Mesendoderm (in vitro differentiated cells): ENCODE measurements at places on chromosomes 4 and X.

- peak; percentile 40 for DNase-seq
Measured at GRCh38 chrX:132592880-132593279, 104.0 kb upstream of the MBNL3 start.

DNA sequence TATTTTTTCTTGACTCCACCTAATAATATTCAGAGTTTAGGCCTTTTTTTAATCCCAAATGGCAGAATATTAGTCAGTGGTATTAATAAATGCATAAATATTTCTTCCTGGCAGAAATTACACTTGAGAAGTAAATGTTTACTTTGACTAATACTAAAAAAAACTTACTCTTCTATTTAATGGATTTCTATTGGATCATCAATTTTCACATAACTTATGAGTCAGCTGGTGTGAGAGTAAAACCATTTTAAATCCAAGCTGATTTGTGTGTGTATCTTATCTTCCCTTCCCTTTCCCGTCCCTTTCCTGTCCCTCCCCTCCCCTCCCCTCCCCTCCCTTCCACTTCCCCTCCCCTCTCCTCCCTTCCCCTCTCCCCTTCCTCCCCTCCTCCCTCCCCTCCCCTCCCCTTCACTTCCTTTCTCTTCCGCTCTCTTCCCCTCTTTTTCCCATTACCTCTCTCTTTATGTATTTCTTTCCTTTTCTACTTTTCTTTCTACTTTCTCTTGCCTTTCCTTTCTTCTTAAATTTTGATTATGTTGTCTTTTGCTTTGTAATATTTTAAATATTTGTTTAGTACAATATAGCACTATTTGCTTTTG lies 630.1 kb upstream of the EPHA5 start:
- DNase-seq: no peak

- DNase-seq: peak; percentile 85
Measured at GRCh38 chr4:107719207-107719921, 670 bp downstream of the PAPSS1 start.

- DNase-seq: peak; percentile 76
Measured at GRCh38 chr4:168475745-168476144, 4.5 kb downstream of the DDX60L start.

GRCh38 chrX:31063114-31063513 lies 8.7 kb downstream of the FTHL17 start:
- no peak for DNase-seq

GRCh38 chr4:6372649-6373525 lies 99.5 kb downstream of the PPP2R2C start:
- DNase-seq: peak; percentile 82

- no peak for DNase-seq
Measured at GRCh38 chr4:2852481-2852921, 8.9 kb downstream of the ADD1 start.

DNA sequence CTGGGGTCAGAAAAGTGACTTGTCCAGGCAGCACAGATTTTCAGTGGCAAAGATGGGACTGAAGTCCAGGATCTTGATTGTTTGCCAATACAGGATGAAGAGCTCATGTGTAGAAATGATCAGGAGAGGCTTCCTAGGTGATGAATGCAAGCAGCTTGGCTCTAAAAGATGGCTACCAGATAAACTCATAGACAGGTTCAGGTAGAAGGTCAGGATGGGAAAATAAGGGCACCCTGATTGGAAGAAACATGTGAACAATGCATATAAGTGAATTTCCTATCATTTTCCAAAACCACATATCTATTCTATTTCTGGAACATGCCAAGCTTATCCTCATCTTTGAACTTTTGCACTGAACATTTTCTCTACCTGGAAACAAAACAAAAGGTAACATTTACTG lies 87.7 kb downstream of the FAM13A start:
- no peak for DNase-seq

GRCh38 chr4:123298261-123298660 lies 98.3 kb upstream of the SPRY1 start:
- no peak for DNase-seq

- DNase-seq: peak; percentile 83
Measured at GRCh38 chr4:158782551-158783360, 13.9 kb downstream of the FNIP2 start.

- no peak for DNase-seq
Measured at GRCh38 chr4:39562792-39563191, 35.6 kb upstream of the UGDH start.

DNA sequence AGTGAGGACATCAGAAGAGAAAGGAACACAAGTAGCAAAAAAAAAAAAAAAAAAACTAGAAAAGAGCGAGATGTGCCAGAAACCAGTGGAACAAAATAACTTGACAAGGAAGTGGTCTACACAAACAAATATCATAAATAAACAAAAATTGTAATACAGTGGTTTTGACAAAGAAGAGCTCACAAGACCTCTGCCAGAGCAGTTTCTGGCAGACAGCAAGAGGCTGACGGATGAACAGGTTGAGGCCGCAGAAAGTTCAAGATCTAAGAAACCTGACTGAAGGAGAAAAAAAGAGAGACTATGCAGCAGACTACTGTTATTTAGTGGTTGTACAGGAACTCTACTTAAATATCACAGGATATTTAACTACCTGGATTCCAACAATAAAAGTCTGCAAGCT lies 66.2 kb downstream of the MAB21L2 start:
- no peak for DNase-seq

- DNase-seq: peak; percentile 65
Measured at GRCh38 chr4:24473309-24473721, 111.0 kb downstream of the DHX15 start.

DNA sequence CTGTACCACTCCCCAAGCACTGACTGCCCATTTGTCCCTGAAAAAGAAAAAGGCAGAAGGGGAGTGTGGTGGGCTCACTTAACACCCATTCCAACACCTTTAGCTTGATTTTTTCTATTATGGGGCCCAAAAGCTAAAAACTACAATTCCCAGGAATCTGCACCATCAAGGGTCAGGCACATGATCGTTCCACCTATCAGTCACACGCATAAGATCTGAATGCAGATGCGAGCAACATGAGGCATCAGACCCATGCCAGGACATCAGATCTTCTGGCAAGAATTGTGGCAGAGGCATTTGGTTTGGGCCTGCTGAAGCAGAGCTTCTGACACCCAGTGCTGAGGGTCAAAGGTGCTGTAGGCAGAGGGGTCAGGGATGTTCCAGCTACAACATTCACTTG lies 595.9 kb downstream of the BCOR start:
- no peak for DNase-seq

GRCh38 chr4:20408611-20409010 lies 156.9 kb downstream of the SLIT2 start:
- DNase-seq: peak; percentile 30

GRCh38 chrX:155899366-155899765 lies 18.2 kb downstream of the VAMP7 start:
- DNase-seq: no peak

DNA sequence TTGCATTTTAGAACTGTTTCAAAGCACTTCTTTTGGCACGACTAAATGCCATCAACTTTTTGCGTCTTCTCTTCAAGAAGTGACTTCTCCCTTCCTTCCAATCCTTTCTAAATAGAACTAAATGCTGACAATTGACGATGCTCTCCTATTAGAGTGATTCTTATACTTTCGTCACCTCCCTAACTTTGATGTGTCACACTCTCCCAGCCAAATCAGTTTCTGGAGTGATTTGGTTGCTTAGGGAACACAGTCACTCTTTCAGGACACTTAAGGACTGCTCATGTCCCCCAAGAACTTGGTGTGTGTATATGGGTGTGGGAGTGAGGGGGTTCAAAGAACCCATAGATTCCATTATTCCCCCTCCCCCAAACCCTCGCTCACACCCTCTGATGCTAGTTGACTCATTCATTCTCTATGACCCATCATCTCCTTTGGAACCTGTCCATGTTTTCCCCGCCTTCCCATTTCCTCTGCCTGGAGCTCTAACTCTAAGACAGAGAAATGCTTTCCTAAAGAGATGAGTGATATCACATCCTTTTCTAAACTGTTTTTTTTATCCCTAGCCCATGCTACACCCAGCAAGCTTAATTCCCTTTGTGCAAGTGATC lies 26.8 kb upstream of the AREG start:
- DNase-seq: no peak

DNA sequence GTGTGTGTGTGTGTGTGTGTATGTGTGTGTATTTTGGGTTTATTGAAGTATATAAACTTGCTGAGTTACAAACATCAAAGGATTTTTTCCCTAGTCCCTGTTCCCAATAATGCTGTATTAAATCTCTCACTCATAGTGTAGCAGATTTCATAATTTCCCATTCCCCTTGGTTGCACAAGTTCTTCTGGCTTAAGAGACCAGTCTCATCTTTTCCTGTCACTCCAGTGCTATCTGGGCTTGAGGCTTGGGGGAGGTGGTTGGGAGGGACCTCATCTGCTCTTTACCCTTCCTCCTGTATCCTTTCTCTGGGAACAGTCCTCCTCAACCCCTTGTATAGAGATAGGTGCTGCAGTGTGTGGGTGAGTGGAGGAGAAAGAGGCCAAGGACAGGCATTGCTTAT lies 285.4 kb upstream of the BOD1L1 start:
- DNase-seq: no peak

DNA sequence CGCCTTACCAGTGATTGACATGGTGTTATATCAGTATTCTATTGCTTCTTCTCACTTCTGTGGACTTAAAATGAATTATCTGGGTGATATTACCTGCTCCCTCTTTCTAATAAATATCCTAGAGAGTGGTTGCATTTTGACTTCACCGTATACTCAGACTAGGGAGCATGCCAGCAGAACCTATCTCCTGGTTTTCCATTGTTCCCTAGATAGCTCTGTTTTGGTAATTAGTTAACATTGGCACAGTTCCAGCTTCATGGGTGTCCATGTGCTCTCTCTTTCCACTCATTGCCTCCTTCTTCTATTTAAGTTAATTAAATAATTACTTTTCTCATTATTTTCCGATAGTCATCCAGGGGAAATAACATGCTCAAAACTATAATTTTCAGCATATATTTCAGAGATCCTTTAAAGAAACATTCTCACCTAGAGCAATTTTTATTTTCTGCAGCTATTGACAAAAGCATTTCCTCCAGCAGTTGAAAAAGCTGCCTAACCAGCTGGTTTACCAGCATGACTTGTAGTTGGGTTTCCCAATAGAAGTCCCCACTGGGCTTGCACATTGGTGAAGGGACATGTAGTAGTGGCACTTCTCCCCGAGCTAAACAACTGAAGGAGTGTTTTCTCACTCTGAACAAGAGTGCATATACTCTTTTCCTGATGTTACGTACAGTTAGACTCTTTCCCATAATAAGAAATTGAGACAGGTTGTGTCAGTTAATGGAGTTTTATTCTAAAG lies 27.9 kb upstream of the PAPSS1 start:
- no peak for DNase-seq

- DNase-seq: peak; percentile 89
Measured at GRCh38 chr4:118968005-118968404, 79.4 kb downstream of the SYNPO2 start.

- DNase-seq: peak; percentile 54
Measured at GRCh38 chr4:172202480-172203076, 389.4 kb downstream of the GALNTL6 start.

DNA sequence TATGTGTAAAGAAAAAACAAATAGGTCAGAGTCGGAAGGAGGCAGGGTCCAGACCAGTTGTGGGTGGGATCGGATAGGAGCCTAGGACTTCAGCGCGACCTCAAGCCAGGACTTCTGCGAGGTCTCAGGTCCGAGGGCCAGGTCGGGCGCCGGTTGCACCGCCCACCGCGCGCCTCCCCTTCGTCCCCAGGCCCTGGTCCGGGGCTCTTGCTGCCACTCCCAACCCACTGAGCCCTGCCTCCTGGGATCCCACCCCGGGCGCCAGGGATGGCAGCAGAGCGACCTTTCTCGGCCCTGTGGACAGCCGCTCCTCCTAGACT lies 12.3 kb downstream of the PITX2 start:
- DNase-seq: peak; percentile 60

- DNase-seq: no peak
Measured at GRCh38 chr4:87565746-87566145, 36.6 kb upstream of the SPARCL1 start.

- peak; percentile 7 for DNase-seq
Measured at GRCh38 chr4:76090241-76090691, 15.8 kb downstream of the ART3 start.
